ENCODE measurements at places on chromosomes 11 and 22.

- no peak for DNase-seq
Measured at GRCh38 chr11:94790661-94791180, 22.6 kb downstream of the AMOTL1 start.

DNA sequence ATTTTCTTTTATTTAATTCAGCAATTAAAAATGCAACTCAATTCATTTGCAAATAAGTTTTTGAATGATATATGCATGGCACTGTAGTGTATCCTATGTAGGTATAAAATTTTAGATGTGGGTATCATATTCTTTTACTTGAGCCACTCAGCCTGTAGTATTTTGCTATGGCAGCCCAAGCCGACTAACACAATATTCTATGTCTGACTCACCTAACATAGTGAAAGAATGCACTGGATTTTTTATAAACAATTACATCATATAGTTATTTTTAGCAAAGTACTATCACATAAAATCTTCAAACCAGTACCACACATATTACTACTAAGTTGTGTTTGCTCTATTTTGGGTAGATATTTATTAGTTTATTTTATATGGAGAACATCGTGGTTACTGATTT, 21.9 kb upstream of the GRIA4 start:
- no peak for DNase-seq

GRCh38 chr11:65791719-65792213, 4.9 kb downstream of the OVOL1 start:
- DNase-seq: peak; percentile 72

- DNase-seq: no peak
Measured at GRCh38 chr11:102538932-102539331, 8.4 kb upstream of the MMP7 start.

- DNase-seq: no peak
Measured at GRCh38 chr11:898143-898511, 12.5 kb downstream of the CHID1 start.

DNA sequence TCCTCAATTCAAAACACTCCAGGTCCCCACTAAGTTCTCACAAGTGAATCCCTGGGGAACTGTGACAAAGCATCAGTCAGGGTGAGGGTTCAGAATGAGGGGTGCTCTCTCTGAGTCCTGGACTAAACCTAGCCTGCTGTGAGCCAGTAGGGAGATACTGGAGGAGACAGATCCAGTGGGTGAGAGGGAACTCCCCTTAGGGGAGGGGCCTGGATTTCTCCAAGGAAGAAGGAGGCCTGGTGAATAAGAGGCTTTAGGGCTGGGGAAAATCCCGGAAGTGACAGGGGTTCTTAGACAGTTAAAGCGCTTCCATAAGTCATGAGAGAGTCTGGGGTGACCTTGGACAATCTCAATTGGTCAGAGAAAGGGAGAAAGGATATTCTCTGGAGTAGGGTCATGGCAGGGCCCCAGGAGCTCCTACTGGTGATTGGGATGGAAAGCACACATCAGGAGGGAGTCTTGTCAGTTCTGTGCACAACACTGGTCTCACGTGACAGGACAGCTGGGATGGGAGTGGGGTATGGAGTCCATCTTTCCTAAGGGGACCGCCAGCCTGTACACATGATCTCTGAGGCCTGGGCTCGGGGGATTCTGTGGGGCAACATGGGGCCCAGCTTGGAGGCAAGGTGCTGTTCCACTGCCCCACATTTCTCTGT, 1.5 kb downstream of the TBC1D10A start:
- no peak for DNase-seq

- peak; percentile 37 for DNase-seq
Measured at GRCh38 chr11:117180661-117181585, 2.4 kb downstream of the SIDT2 start.
